ENCODE measurements at places on chromosomes 4 and X.

GRCh38 chrX:128891554-128891953, 631.7 kb downstream of the SMARCA1 start:
- no peak for DNase-seq

GRCh38 chr4:119317990-119318389, 3.9 kb downstream of the FABP2 start:
- DNase-seq, result no peak

- DNase-seq, result no peak
Observed at GRCh38 chr4:63211375-63211774, 1197.9 kb downstream of the TECRL start.

- DNase-seq, result no peak
Observed at GRCh38 chr4:159719531-159719930, 616.7 kb downstream of the RAPGEF2 start.

DNA sequence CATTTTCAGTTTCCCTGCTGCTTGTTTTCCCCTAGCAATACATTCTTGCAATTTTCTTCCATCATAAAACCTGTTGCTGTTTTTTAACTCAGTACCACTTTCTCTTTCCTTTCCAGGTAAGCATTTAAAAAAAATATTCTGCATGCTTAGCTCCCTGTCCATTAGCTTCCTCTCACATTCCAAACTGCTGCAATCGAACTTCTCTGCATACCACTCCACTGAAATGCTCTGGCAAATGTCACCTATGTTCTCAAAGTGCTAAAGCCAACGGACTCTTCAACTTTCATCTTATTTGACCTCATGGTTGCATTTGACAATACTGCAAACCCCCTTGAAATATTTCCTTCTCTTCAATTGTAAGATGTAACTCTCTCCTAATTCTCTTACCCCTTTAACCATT, 192.7 kb downstream of the ANAPC10 start:
- no peak for DNase-seq

GRCh38 chr4:160110891-160111290, 1008.0 kb downstream of the RAPGEF2 start:
- DNase-seq, result no peak

DNA sequence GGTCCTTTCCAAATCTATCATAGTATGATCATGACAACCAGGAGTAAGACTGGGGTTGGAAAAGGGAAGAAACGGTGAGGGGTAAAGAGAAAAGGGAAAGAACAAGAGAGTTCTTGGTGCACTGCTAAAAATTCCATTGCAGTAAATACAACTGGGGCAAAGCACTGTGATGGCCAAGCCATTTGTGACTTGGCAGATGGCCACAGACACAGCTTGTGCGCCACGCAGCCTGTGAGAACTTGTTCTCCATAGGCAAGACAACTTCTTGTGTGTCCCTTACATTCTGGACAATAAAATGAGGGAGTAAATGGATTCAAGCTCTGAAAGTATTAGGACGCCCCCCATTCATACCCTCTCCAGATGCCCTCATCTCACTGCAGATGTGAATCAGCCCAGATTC, 10.9 kb downstream of the MFAP3L start:
- no peak for DNase-seq

DNA sequence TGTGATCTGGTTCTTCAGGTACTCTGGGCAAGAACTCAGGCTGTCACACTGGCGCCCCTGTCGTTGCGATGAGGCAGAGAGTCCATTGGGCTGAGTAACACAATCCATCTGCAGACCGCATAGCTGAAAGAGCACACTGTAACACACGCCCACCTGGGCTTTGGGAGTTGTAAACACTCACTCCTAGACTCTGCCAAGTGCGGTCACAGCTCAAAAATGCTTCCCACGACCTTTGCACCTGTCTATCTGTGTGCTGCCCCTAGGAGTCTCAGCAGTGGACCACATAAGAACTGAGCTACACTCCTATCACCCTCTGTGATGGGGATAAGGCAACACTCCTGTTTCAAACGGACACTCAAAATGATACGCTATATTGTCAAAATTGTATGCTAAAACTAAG, 2028.3 kb downstream of the PCDH7 start:
- DNase-seq, result no peak

DNA sequence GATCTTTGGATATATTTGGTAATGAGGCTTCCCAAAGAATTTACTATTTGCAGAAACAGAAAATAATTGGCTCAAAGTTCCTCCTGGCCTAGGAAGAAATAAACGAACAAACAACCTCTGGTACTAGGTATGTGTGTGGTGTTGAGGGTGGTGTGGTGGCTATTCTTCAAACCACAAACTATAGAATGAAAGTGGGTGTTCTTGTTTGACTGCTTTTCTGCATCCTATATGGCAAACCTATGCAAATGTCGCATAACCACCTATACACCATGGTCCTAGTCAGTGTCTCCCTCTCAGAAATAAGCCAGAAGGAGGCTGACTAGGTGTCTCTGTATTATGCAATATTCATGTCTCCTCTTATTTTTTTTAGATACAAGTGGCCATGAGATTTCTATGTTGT, 106.6 kb upstream of the PCDH18 start:
- DNase-seq, result no peak

DNA sequence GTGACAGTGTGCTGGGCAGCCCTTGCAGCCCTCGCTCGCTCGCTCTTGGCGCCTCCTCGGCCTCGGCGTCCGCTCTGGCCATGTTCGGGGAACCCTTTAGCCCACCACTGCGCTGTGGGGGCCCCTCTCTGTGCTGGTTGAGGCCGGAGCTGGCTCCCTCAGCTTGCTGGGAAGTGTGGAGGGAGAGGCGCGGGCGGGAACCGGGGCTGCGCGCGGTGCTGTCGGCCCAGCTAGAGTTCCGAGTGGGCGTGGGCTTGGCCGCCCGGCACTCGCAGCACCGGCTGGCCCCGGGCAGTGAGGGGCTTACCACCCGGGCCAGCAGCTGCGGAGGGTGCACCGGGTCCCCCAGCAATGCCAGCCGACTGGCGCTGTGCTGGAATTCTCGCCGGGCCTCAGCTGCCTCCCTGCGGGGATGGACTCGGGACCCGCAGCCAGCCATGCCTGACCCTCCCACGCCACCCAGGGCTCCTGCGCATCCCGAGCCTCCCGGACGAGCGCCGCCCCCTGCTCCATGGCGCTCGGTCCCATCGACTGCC, 770.1 kb upstream of the GALNTL6 start:
- no peak for DNase-seq

- DNase-seq, result no peak
Observed at GRCh38 chrX:135295944-135296305, 13.4 kb upstream of the ETDC start.

DNA sequence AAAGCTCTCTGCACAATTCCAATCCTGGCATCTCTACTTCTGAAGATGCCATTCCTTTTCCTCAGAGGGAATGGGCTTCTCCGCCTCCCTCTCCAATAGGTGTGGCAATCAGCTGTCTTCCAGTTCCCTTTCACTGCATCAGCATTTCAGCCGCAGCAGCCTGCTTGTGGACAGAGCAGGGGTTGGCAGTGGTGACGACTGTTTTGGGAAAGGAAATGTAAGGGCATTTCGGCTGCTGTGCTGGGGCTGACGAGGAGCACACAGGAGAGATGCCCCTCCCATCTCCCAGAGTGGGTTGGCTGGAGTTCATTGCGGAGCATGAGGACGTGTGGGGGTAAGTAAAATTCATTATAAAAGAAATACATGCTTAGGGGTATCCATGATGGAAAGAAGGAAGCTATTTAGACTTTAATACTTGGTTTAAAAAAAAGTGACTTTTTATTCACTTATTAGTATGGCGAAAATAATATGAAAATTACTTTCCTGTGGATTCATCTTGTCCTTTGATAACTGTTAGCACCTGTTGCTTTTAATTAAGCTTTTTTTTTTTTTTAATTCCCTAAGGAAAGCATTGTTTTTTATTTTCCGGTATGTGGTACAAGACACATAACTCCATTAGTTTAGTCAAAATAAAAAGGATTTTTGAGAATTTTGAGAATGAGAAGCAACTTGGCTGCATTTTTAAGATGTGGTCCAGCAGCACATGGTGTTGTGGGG, at the start of gene LIMCH1:
LIMCH1 (plus strand) TSS at position 141 of the 717 bp plus-strand sequence. CDS start 67,839 bp downstream, outside the sequence.
- DNase-seq, result no peak

GRCh38 chrX:63686878-63687714, 97.9 kb downstream of the ARHGEF9 start:
- no peak for DNase-seq

GRCh38 chr4:24809376-24809775, 14.0 kb downstream of the SOD3 start:
- DNase-seq, result no peak

DNA sequence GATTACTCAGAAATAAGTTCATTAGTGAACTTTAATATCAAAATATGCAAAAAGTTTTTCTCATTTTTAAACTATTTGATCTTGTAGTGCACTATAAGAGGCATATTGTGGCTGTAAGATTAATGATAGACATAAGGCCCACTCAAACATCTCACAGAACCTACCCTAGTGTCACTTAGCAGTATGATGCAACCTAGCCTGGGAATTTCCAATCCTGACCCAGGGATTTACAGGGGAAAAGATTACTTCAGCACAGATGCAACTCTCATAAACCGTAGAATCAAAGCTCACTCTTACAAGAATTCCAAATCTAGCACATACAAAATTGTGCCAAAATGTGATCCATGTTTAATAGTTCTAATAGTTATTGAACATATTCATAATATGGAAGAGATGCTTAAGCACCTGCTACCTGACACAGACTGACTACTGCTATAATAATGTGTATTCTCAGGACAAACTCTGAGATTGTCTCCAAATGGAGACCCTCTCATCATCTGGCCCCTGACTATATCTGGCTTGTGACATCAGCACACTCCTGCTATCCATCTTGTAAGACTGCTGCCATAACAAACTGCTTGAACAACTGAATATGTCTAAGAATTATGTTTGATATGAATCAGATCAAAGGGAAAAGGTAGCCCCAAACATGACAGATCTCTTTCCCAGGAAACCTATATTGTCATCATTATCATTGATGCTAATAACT, 271.9 kb downstream of the PABPC4L start:
- DNase-seq, result no peak

- no peak for DNase-seq
Observed at GRCh38 chr4:948936-949300, 16.7 kb downstream of the TMEM175 start.

GRCh38 chr4:123832173-123833026, 435.8 kb downstream of the SPRY1 start:
- DNase-seq, result no peak

DNA sequence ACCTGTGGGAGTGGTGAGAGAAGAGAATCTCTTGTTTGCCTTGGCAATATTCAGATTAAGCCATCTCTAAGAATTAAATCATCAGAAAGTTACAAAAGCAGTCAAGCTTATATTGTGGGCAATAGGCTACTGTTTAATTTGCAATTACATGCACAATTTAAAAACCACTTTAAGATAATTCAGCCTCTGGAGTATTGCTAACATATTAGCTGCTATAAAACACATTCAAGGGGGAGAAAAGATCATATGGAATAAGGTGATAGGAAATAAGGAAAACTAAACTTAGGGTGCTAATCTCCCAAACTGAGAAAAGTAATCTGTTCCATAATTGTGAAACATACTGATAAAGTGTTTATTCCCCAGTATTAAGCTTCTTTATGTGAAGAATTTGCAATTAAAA, 103.9 kb downstream of the ARAP2 start:
- no peak for DNase-seq

DNA sequence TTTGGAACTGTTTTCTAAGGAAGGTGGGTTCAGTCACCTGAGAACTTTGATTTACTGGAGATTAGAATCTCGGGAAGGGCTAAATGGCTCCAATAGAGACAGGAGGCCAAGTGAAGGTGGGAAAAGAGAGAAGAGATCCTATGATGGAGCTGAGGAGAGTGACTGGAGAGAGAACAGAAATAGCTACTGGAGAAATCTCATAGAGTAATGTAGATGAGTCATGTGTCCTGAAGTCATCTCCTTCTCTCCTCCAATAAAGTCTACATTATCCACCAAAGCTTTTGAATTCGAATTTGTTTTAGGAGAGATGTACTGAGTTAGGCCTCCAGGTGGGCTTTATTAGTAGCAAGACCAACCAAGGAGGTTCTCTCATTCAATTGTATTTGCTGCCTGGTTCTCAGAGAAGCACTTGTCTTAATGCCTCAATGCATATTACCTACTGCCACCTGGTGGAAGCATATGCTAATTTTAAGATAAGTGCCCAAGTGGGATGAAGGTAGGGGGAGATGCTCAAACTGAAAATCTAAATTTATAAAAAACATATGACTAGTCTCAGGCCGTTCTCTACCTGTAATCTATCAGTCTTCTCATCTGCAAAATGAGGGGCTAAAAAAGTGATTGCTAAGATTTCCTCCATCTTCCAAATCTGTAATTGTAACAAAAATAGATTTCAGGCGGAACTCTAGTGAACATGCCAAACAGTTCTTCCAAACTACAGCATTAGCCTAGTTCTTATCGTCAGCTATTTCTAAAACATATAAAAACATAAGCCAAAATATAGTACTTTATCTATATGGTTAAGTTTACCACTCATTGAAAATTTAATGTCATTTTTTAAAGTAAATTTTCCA, 24.4 kb downstream of the TXK start:
- DNase-seq, result no peak

DNA sequence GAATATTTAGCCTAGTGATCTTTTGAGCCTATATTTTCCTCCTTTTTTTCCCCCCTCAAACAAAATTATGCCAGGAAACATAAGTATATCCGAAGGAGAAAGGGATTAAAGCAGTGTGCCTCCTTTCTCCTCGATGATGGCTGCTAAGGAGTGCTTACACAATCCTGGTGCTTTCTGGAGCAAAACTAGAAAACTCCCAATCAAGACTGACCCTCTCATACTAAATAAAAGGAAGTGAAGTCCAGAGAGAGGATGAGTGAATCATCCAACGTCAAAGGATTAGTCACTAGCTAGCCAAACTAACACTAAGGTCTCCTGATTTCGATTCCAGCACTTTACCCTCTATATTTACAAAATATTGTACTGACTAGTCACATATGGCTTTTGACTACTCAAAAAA, 146.8 kb downstream of the PPP3CA start:
- DNase-seq, result no peak

GRCh38 chr4:41000356-41000755, 214.0 kb downstream of the APBB2 start:
- no peak for DNase-seq

DNA sequence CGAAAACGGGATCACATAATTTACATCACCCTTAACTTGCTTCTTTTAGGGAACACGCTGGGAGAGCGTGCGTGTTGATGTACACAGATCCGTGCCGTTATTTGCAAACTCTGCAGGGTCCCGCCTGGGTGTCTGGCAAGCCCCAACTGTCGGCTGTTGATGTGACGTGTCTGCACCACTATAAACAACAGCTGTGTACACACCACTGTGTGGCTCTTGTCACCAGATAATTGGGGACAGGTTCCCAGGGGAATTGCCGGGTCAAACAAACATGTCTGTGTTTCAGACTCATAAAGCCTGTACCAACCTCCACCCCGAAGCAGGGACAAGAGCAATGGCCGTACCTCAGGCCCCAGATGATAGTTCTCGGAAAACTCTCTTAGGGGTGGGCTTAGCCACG, 105.0 kb upstream of the AFAP1 start:
- DNase-seq, result no peak

DNA sequence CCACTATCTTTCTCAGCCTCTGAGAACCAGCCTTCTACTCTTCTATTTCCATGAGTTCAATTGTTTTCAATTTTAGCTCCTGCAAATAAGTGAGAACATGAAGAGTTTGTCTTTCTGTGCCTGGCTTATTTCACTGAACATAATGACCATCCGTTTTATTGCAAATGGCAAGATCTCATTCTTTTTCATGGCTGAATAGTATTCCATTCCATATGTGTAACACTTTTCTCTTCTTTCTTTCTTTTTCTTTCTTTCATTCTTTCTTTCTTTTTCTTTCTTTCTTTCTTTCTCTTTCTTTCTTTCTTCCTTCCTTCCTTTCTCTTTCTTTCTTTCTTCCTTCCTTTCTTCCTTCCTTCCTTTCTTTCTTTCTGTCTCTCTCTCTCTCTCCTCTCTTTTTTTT, 228.7 kb downstream of the SHOX start:
- DNase-seq, result no peak
